ENCODE measurements at places on chromosomes 16 and 17.

GRCh38 chr17:81334987-81335772 lies 40.1 kb upstream of the SLC38A10 start:
- no peak for DNase-seq

- DNase-seq, result peak; percentile 51
These were observed 50.9 kb upstream of the CLEC3A start for GRCh38 chr16:77971306-77972061.

DNA sequence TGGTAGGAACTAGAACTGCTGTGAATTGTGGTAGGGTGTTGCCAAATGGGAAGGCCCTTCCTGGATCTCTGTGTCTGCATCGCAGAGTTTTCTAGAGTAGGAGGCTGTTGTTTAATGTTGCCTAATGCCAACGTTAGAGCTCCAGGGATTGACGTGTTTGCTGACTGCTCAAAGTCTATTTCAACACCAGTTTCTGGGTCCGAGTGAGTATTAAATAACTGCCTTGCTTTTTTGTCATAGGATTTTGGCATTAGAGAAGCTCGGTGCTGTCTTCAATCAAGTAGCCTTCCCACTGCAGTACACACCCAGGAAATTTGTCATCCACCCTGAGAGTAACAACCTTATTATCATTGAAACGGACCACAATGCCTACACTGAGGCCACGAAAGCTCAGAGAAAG lies 40.0 kb downstream of the SF3B3 start:
- DNase-seq, result no peak

DNA sequence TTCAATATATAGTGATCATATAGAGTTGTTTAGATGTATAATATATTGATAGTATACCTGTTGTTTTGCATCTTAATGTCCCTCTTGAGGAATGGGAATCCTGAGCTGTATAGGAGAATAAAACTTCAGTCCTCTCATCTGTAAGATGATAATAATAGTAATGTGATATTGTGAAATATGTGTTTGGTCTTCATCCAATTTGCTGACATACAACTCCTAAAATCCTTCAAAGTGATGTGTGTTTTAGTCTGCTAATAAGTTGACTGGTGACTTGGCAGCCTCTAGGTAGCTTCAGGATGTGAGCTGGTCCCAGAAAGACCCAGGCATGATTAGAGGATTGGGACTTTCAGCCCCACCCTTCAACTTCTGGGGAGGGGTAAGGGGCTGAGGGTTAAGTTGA lies 22.8 kb upstream of the NFAT5 start:
- no peak for DNase-seq

GRCh38 chr17:76688165-76688622 lies 22.6 kb downstream of the MXRA7 start:
- DNase-seq, result no peak

DNA sequence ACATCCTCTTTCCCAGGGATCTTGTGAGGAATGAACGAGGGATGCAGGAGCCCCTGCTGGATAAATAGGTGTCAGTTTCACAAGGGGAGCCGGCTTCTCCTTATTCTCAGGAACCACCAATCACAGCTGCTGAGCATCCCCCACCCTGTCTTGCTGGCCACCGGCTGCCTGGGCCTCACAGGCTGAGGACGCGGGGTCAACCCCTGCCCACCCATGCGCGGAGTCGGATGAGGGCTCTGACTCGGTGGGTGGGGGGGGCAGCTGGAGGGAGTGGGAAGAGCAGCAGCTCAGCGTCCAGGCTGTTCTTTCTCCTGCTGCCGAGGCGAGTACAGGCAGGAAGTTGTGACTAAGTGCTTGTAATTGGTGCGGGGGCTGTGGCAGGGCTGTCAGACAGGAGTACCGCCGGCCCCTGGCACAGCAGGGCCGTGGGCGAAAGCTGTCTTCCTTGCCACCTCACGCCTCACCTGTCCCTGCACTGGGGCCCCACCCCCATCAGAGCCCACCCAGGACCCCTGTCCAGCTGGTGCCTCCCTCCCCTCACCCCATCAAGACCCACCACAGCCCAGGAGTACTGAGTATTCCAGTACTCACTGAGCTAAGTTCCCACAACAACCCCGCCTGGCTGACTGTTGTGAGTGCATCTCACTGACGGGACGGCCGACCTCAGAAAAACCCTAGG lies 11.0 kb upstream of the DPEP1 start:
- DNase-seq, result peak; percentile 27

DNA sequence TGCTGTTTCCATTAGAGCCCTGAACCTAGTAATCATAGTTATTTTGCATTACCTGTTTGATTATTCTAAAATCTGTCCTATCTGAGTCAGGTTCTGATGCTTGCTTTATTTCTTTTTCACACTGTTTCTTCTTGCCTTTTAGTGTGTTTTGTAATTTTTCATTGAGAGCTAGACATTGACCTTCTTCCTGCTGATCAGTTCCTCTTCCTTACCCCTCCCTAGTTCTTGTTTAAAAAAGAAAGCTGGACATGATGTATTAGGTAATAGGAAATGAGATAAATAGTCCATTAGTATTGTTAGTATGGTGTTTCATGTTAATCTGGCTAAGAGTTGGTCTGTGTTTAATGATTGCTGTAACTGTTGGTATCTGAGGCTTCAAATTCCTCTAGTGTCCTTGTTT lies 13.4 kb downstream of the WWP2 start:
- no peak for DNase-seq

- no peak for DNase-seq
These were observed 308.2 kb upstream of the GOT2 start for GRCh38 chr16:59042301-59042700.

GRCh38 chr17:12664894-12665262 lies 812 bp upstream of the MYOCD start:
- no peak for DNase-seq

GRCh38 chr16:69078073-69078472 lies 27.4 kb upstream of the HAS3 start:
- DNase-seq, result no peak

GRCh38 chr16:7946142-7946541 lies 613.5 kb downstream of the RBFOX1 start:
- no peak for DNase-seq

DNA sequence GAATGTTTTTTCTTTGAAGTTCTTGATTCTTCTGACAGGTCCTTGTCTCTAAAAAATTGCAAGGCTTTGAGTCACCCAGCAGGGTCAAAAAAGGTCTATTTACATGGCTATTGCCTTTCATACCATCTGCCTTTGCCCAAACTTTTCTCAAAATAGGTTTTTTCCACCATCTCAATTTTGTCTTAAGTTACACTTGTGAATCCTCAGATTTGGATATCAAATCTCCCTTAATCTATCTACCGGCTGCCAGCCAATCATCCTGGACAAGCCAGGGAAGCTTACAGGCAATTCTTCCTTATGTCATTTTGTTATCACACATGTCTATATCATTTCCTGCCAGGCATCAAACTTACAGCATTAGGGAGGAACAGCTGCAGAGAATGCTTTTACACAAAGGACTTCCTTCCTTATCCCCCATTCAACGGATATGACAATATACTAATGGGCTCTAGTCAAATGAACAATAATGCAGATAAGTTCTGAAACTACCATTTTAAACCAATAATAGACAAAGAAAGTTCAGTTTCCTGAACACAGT lies 104.1 kb upstream of the CORO6 start:
- DNase-seq, result no peak

DNA sequence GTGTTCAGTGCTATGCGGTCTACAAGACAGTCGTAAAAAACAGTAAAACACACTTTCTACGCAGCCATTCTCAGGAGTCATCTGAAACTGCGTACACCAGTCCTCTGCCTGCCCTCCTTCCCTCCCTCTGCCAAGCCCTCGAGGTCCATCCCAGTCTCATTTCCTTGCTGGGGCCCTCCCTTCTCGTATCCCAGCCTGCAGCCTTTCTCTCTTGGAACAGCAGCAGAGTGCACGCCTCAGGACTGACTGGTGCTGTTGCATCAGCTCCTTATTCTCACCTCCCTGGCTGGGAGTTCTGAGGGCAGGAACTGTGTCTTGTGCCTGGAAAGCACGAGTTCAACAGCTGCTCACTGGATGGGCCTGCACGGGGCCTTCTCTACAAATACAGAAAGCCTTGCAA lies 12.5 kb downstream of the FAHD1 start:
- no peak for DNase-seq

GRCh38 chr16:82345318-82345717 lies 175.3 kb upstream of the MPHOSPH6 start:
- no peak for DNase-seq

- peak; percentile 99 for DNase-seq
These were observed at the start of gene TNRC6C for GRCh38 chr17:77957857-77958715. TNRC6C (plus strand) TSS chr17:77958703; CDS start chr17:78004207, 45,504 bp downstream.

Data from thoracic aorta (tissue), 2 donors.